ENCODE measurements at places on chromosomes 6 and 20.

- DNase-seq, result no peak
Observed at GRCh38 chr6:87430499-87430898, 22.7 kb downstream of the CFAP206 start.

- no peak for DNase-seq
Observed at GRCh38 chr6:47698342-47698787, at the start of gene ADGRF4. ADGRF4 (plus strand) TSS chr6:47698580; CDS start chr6:47707246, 8,666 bp downstream.

- DNase-seq, result no peak
Observed at GRCh38 chr6:75993236-75994162, 79.0 kb downstream of the IMPG1 start.

GRCh38 chr20:61758564-61759200, 307.0 kb downstream of the TAF4 start:
- no peak for DNase-seq

DNA sequence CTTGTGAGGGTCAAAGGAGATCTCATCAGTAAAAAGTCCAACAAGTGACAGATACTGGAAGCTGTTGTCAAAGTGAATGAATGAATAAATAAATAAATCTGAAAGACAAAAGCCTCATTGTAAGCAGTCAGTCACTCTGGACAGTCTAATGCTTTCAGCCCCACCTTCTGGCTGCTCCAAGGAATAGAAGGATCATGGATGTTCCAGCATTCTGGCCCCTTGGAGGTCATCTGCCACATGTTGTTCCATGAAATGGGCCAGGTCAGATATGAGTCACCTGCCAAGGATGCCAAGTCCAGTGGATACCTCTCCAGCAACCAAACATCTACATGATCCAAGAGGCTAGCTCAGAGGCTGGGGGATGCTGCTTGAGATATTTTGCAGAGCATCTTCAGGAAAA, 185.6 kb downstream of the BMP7 start:
- DNase-seq, result no peak

DNA sequence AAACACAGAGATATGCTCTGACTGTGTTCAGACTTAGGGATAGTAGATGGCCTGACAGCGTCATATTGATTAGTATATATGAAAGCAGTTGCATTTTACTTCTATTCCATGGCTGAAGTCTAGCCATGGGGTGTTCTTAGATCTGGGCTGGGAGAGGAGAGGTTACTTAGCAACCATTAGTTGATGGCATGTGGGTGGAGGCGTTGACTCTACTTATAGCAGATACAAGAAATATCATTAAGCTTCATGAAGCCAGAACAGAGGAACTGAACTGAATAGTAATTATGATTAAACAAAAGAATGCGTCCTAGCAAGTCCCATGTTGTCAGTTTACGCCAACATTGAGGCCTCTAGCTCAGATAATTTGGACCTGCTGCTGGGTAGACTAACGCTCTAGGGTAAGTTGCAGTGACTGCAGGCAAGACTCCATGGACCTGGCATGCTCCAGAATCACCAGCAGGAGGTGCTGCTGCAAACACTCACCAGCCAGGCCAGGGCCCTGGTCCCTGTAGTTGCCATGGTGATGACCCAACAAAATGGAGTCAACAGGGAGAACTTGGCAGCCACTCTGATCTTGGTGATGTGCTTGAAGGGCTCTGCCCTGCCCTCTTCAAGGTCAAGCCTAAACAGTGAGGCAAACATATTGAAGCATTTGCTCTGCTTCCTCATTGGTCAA, 477.3 kb downstream of the PREX1 start:
- DNase-seq, result no peak

DNA sequence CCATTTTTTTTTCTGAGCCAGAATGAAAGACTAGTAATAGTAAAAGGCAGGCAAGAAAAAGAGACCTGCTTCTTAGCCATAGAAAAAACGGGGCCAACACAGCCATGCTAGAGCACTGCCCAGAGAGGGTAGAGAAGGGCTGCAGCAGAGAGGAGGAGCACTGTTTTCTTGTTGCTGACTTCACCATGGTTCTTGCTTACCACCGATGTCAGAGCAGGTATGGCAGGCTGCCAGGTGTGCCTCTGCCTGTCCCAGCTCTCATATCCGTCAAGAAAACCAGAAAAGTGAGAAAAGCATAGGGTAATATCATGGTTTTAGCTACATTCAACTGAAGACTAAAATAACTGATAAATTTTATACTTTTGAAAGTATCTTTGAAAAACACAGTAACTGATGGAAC, 60.7 kb downstream of the DTNBP1 start:
- no peak for DNase-seq

- no peak for DNase-seq
Observed at GRCh38 chr6:153804755-153805330, 234.2 kb upstream of the OPRM1 start.

DNA sequence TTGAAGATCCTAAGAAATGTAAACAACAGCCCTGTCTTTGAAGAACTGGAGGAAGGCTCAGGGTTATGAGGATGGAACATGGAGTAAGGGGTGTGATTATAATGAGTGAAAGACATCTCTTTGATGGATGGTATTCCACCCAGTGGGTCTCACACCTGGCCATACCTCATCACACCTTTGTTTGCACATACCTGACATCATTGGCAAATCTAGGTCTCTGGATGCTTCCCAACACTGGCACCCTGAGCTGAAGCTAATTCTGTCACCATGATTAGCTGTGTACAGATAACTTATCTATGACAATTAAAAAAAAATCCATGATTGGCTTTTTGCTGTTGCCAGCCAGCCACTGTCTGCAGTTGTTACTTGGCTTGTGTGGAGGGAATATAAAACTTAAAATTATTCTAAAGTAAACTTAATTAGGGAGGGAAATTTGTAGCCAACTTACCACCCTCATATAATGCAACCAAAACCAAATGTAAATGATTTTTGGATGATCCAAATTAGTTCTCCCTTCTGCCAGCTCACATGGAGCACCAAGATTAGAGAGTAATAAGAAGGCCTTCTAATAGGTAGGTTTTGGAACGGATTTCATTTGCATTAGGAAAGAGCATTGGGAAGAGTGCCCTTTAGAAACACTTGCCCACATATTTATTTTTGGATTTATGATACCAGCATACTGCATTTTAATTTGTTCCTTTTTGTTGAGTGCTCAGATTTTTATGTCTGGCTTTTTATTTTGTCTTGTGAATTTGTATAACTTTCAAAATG, 249.5 kb downstream of the SOX4 start:
- no peak for DNase-seq
